RWPE1 (cell line): ENCODE measurements at places on chromosomes 16 and 17.
A peak's percentile ranks its signal among the peaks of the same experiment; 100 is the strongest.

- DNase-seq, result no peak
Measured at GRCh38 chr16:71769222-71769621, 39.4 kb downstream of the AP1G1 start.

GRCh38 chr16:974611-975261 is 4.0 kb upstream of the LMF1 start:
- DNase-seq, result no peak

- DNase-seq, result no peak
Measured at GRCh38 chr17:31467502-31468256, 76.2 kb downstream of the RAB11FIP4 start.

DNA sequence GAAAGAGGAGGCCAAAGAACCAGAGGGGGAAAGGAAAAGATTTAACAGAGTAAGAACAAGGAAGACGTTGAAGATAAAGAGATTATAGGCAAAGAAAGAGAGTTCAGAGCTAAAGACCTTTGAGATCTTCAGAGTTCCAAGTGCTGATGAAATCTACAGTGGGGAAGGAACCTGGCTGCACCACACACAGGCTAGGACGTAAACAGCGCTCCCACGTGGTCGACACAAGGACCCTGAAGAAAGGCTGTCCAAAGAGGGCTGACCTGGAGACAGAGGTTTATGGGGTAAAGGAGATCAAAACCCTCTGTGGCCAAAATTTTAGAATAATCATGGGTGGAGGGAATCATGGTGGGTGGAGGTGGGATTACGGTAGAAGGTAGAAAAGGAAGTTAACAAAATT is 121.6 kb downstream of the PMP22 start:
- no peak for DNase-seq

GRCh38 chr16:68264128-68265077 is at the start of gene SLC7A6:
Gene SLC7A6, plus strand, starts transcription at chr16:68264526. Its CDS starts 10,201 bp downstream, at chr16:68274727.
- DNase-seq, result peak; percentile 62

DNA sequence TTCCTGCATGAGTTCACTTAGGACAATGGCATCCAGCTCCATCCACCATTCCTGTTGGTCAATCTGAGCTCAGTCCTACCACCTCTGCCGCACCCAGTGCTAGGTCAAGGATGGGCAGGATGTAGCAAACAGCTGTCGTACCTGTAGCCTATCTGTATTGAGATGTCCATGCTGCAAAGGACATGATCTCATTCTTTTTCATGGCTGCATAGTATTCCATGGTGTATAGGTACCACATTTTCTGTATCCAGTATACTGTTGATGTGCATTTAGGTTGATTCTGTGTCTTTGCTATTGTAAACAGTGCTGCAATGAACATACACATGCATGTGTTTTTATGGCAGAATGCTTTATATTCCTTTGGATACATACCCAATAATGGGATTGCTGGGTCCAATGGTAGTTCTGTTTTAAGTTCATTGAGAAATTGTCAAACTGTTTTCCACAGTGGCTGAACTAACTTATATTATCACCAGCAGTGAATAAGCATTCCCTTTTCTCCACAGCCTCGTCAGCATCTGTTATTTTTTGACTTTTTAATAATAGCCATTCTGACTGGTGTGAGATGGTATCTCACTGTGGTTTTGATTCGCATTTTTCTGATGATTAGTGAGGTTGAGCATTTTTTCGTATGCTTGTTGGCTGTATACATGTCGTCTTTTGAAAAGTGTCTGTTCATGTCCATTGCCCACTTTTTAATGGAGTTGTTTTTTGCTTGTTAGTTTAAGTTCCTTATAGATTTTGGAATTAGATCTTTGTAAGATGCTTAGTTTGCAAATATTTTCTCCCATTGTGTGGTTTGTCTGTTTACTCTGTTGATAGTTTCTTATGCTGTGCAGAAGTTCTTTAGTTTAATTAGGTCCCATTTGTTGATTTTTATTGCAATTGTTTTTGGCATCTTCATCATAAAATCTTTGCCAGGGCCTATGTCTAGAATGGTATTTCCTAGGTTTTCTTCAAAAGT is 7.2 kb upstream of the MRTFB start:
- DNase-seq, result no peak

DNA sequence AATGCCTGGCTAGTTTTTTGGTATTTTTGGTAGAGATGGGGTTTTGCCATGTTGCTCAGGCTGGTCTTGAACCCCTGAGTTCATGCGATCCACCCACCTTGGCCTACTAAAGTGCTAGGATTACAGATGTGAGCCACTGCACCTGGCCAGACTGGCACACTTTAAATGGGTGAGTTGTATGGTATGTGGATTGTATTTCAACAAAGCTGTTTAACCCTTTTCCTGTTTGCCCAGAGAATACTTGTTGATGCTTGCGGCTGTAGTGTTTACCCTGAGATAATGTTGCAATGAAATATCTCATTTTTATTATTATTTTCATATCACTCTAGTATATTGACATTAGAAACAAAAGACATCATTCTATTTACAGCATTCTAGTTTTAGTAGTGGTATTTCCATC is 17.1 kb upstream of the TMEM94 start:
- no peak for DNase-seq

DNA sequence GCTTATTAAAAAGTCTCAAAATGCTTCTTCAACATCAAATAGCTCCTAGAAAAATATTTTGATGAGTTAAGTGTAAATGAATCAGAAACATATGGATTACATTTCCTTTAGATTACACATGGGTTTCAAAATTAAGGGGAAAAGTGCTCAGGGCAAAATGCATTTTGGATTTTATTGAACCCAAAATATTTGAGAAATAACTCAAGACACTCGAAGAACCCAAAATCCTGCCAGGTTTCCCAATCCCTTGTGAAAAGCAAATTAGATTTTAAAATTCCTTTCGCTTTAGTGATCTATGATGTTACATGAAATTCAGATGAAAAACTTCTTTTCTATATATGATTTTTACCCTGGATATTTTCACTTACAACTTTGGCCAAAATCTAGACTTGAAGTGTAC is 847.4 kb upstream of the SOX9 start:
- DNase-seq, result no peak

DNA sequence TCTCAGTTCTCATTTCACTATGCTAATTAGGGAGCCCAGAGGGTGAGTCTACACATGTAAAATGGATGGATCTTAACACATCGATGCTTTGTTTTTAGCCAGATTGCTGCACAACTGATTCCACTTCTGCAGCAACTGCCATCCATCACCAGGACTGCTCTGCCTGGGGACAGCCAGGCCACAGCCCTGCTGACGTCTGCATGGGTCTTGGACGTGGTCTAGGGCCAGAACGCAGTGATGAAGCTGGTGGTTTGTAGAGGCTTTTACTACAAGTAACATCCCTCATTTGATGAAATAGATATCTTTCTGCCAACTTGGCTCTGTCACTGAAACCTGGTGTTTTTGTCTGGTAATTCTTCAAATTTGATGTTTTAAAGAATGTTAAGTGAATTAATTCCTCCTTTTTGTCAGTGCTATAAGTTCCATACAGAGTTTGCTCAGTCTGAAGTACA is 50.6 kb downstream of the MARCHF10 start:
- no peak for DNase-seq

DNA sequence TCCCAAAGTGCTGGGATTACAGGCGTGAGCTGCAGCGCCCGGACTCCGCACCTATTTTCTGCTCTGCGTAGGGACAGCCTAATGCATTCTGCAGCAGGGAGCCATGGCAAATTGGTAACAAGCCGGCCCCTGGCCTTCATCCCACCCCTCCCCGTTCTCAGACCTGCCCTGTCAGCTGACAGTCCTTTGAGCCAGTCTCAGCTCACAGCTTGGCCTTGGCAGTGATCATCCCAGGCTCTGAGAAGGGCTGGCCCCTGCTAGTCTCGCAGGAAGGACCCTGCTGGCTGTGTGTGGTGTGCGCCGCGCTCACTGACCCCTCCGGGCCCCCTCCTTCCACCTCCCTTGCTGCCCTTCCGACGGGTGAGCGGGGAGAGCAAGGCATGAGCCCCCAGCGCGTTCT is 10.3 kb upstream of the NPTX1 start:
- DNase-seq, result no peak
